NCI-H1092 treated with DMSO at 0.1 percent for 48 hours (cell line): ENCODE measurements at places on chromosomes 3 and 15.

DNA sequence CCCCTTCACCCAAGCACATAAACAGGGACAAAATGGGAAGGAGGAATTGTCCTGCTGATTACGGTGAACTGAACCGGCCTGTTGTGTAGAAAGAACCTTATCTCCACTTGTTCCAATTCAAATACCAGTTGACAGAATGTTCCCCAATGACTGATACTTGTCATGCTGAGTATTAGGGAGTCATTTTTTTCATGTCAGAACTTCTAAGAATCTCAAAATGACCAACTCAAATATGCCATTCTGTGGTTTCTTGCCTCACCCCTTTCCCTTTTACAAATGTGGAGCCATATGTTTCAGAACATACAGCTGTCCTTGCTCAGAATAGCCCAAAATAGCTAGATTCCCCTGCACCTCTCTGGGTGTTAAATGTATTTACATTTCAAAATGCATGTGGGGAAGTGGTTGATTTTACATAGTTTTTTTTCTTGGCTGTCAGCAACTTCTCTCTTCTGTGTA is 405.9 kb upstream of the TBL1XR1 start:
- no peak for DNase-seq

GRCh38 chr3:156518726-156519125 is 36.2 kb downstream of the SSR3 start:
- DNase-seq, result no peak

- DNase-seq, result no peak
Measured at GRCh38 chr15:55589287-55589686, 1.1 kb upstream of the PYGO1 start.

DNA sequence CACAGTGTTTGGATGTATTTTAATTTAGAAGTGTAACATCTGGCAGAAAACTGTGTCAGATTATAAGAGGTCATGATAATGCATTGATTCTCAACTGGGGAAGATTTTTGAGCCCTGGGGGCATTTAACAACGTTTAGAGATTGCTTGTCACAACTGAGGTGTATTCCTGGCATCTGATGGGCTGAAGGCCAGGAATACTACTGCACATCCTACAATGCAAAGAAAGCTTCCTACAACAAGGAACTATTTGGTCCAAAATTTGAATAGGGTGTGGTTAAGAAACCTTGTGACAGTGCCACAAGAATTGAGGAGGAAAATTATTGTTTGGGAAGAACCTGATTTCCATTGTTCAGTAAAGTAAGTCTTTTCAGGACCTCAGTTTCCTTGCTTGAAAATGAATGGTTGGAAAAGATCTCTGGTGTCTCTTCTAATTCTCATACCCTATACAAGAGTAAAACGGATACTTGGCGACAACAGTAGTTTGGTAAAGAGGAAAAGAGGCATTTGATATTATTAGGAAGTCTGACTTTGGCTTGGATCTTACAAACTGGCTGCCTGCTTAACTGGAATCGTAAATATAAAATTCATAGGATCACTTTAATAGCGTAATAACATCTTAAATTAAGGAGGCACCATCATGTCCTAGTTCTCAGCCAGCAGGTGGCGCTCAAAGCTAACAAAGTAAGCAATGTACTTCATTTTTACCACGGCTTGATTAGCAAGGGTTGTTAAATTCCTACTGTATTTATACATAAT is 4.3 kb downstream of the DAZL start:
- DNase-seq, result peak; percentile 24

DNA sequence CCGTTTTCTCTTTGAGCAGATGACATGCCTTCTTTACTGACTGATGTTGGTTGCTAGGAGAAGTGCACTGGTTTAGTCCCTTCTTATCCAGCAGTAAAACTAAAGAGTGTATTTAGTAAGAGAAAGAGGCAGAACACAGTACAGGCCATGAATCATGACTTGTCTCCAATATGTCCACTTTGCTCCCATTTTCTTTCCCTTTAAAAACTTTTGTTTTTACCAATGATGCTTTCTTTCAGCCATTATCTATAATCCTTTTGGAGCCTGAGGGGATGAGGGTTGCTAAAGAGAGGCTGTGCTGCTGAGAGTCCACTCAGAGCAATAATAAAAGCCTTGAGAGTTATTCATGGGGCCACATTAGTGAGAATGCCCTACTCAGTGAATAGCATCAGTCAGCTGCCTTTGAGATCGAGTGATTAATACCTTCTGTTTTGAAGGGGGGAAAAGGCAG is 12.2 kb downstream of the ROBO2 start:
- peak; percentile 17 for DNase-seq

DNA sequence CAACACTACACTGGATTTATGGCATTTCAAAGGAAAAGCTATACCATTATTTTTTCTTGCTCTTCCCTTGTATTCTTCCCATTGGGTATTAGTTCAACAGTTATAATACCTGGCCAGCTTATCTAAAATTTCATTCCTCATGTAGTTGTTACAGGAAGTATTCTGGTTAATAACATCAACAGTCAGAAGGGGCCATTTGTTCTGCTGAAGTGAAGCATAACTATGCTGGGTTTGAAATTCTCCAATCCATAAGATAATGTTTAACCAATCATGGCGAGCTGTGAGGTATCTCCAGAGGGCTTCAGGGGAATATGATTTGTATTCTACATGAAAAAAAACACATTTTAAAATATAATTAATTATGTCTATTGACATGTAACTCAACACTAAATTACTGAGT is 43.4 kb downstream of the SPG11 start:
- DNase-seq, result no peak
